ENCODE measurements at places on chromosomes 12 and 14. TPM values are rescaled to one million over a fixed set of nuclear protein-coding genes. Genes with fewer than 3 reads are reported as not detected.

Gene CS
- total RNA-seq = 151 TPM

Gene ATN1
- 6.7 TPM for total RNA-seq

Gene GPD1
- not detected for total RNA-seq

Gene AGAP2
- total RNA-seq = 0.11 TPM

Gene MANSC4
- not detected for total RNA-seq

Gene CLEC2B
- total RNA-seq = 11.9 TPM

Gene GPR84
- total RNA-seq = not detected

Gene GPR135
- total RNA-seq = 0.66 TPM

Gene ZNF385A
- 0.79 TPM for total RNA-seq

Gene SLCO1C1
- 0.39 TPM for total RNA-seq

Gene RNASE3
- total RNA-seq = not detected

DNA sequence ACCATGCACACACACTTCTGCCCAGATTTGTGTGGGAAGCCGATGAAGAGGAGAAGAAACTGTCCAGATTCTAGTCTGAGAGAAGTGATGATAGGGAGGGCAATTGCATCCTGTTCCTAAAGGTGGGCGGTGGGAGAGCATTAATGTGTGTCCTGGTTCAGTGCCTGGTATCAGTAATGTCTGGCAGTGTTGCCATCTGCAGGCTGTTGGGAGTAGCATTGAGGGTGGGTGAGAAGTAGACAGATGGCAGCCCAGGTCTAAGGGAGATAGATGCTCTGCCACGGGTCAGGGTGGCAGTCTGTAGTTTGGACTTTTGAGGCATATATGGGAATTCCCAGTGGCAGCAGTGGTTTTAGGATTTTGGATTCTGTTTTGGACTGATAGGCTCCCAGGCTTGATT, 156.4 kb downstream of the ETNK1 start:
- no peak for DNase-seq

DNA sequence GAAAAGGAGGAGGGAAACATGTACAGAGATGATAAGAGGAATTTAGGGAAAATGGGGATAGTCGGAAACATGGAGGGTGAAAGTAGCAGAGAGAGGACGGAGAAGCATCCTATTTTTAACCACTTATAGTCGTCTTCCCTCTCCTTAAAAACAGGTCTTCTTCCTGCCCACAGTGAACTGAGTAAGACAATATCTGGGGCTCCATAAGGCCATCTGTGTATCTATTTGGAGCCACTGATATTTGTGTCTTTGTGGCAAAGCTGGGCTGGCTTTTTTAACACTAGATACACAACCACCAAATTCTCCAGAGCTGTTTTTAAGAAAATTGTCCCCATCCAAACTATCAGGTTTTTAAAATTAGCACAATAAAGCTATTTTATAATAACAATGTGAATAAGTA, 109.5 kb upstream of the RAP1B start:
- DNase-seq = no peak

GRCh38 chr12:53182903-53183302, 2.2 kb upstream of the CSAD start:
- DNase-seq = no peak

GRCh38 chr14:21263284-21264024, 5.8 kb downstream of the HNRNPC start:
- no peak for DNase-seq

- peak; percentile 3 for DNase-seq
These were observed 346.2 kb upstream of the STXBP6 start for GRCh38 chr14:25396128-25396527.

- no peak for DNase-seq
These were observed 104.1 kb downstream of the IGF1 start for GRCh38 chr12:102376181-102376747.

DNA sequence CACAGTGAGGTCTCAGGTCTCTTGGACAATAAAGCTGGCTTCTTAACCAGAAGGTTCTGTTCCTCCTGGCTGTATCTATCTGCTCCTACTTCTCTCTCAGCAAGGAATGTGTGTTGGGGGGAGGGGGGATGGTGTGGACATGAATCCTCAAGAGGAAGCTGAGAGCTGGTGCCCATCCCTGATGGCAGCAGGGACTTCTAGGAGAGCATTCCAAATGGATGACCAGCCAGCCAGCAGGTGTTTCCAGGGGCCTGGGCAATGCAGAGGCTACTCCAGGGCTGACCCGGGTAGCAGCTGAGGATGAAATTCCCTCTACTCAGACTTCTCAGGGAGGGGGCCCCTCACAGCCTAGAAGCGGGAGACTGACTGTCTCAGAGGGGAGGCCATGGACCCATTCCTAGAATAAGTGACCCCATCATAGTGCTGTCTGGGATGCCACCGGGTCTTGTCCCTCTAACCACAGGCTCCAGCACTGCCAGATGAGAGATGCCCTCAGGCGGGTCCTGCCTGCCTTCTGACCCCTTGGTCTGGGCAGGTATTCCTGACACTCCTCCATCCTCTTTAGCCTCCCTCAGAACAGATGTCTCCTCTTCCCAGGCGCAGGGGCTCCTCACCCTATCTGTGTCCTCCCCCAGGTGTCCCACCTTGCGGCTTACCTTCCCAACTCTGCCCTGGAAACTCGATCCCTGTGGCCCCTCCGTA, 1.2 kb downstream of the RAB15 start:
- no peak for DNase-seq

GRCh38 chr12:50400104-50400637, 514 bp upstream of the LARP4 start:
- DNase-seq = no peak

DNA sequence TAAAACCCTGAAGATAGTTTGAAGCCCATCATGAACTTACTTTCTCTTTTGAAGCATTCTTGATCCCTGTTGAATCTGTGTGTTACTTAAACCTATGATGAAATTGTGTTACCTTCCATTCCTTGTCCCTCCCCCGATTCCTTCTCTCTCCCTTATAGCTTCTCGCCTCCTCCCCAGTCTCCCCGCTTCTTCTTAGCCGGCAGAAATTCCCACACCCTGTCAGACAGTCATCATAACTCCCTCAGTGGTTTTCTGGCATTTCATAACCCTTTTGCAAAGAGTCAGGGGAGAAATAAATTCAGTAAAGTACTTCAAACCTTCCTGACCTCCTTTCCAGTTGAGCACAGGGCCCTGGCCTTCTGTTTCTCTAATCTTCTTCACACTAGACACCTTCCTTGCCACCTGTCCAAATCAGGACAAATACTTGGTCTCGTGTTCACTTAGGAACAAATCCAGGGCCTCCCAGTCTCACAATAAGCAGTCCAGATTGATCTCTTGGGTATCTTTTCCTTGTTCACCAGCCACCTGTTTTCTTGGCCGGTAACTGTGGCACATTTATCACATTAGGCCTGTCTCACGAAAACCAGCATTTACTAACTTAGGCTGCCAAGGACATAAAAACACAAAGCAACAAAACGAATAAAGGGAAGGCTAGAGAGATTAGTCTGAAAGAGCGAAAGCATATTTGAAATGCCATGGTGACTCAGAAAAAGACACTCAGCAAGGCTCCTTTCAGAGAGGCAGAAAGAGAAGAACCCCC, 355.9 kb downstream of the TMTC2 start:
- no peak for DNase-seq

DNA sequence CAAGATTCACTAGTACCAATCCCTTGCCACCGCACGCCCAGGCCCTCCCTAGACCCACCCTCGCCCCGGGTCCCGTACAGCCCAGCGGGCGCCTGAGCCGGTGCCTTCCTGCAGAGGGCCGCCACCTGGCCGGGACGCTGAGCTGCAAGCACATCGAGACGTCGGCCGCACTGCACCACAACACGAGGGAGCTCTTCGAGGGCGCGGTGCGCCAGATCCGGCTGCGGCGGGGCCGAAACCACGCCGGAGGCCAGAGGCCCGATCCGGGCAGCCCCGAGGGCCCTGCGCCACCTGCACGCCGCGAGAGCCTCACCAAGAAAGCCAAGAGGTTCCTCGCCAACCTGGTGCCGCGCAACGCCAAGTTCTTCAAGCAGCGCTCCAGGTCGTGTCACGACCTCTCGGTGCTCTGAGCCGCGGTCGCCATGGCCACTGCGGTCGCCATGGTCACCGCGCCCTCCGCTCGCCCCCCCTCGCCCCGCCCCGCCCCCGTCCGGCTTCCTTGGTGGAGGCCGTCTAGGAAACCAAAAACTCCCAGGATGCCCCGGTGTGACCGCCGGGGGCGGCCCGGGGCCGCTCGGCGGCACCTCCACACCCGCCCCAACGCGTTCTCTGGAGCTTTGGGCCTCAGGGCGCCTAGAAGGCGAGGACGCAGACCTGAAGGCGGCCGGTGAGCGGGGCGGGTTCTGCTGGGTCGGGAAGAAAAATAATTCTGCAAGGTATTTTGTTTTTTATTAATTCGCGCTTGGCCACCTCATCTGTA, 3.7 kb downstream of the REM2 start:
- DNase-seq = no peak

DNA sequence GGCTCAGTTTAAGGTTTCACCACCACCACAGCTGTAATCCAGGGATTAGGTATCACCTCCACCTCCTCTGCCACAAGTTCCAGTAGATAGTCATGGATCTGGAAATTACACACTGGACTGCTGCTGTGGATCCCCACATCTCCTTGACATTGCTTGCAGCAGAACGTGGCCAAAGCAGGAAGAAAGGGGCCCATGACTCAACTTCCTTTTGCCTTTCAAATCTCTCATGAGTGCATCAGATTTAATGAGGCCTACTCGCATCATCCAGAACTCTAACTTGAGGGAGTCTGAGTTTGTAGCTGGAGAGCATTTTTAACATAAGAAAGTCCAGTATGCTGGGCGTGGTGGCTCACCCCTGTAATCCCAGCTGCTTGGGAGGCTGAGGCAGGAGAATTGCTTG, 29.2 kb upstream of the TMED10 start:
- peak; percentile 58 for DNase-seq

- no peak for DNase-seq
These were observed 4.5 kb upstream of the MBIP start for GRCh38 chr14:36324897-36325296.

DNA sequence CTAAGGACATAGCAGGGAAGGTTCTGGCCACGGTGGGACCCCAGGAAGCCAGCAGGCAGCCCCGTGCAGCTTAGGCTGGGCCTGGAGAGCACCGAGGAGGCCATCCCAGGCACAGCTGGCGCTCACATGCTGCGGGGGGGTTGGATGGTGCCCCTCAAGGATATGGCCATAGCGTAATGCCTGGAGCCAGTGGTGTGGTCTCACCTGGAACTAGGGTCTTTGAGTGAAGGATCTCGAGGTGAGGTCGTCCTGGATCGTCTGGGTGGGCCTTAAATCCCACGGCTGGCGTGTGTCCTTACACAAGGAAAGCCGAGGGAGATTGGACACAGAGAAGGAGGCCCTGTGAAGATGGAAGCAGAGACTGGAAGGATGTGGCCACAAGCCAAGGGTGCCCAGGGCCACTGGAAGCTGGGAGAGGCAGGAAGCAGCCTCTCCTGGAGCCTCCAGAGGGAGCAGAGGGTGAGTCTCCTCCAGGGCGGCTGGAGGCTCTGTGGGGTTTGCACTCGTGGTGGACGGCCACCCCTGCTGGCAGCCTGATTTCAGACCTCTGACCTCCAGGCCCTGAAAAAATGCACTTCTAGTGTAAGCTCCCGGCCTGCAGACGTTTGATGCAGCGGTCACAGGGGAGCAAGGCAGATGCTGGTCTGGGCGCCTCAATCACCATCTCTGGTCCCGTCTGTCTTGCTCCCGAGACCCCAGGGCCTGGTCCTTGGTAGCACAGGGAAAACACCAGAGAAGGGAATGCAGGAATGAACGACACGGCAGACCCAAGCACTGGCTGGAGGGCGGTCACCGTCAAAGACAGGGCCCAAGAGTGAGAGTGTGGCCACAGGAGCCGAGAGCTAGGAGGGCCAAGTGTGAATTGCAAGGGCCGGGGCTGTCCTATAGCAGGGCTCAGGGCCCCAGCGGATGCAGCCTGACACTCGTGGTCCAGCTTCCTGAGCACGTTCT, 218.6 kb downstream of the KIF26A start:
- no peak for DNase-seq

DNA sequence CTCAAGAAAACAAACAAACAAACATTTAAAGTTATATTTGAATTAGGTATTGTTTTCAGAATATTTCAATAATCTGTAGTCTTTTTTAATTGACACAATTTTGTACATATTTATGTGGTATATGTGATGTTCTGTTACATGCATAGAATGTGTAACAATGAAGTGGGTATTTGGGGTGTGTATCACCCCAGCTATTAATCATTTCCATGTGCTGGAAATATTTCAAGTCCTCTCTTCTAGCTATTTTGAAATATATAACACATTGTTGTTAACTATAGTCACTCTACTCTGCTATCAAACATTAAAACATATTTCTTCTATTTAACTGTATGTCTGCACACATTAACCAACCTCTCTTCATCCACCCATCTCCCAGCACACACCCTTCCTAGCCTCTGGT, 32.0 kb upstream of the SIX1 start:
- no peak for DNase-seq

DNA sequence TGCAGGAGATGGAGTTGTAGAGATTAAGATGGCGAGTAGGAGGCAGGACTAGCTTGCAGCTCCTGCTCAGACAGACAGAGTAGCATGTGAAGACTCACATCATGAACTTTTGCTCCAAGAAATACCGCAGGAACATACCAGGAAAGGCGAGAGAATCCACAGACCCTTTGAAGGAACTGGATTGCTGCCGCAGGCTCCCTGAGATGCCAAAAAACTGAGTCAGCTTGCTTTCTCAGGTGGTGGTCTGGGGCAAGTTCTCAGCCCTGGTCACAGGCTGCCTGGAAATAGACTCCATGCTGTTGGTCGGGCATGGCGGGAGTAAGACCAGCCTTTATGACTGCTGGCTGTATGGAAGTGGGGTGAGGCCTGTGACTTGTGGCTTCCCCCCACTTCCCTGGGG, 163.6 kb upstream of the NAV3 start:
- DNase-seq = no peak

DNA sequence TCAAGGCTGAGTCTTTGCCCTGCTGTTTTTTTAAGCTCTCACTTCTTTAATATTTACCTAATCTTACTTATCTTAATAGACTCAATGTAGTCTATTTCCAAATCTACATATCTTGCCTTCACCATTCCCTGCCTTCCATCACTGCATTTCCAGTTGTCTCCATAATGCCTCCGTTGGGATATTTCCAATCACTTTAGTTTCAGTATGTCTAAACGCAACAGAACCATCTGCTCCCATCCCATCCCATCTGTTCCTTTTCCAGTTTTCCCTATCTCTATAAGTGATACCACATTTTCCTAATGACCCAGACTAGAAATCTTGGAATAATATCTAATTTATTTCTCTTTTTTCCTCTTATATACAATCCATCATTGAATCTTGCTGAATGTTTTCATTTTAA, 15.1 kb upstream of the CCDC198 start:
- no peak for DNase-seq
